NCI-H187 (cell line): ENCODE measurements at places on chromosomes 1 and 21.

DNA sequence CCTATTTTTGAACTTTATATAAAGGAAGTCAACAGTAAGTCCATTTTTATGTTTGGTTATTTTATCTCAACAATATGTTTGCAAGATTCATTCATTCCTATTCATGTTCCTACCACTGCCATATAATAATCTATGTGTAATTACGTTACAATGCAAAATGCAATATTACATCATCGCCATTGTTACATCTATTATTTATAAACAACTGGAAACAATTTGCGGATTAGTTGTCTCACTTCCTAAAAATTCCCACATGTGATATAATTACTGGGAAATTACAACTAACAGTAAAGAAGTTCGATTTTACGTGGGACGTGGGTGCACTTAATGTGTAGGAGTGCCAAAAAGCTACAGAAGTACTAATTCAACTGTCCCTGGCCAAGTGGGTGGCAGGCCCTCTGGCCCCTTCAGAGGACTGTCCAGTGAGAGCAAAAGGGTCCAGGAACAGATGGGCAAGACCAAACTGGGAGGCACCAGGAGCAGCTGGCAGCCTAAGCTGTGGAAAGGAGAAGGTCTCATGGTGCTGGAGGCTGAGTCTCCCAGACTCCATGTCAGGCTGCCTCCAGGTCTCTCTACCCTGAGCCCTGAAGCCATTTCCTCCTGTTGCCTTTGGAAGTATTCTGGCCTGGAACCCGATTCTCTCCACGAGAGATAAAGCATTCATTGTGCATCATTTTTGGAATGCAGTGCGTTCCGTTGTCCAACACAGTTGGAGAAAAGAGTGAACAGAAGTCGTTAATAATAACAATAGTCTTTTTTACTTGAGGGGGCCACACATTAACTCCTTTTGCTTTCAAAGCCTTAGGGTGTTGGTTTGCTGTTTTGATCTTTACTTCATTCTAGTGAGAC lies 42.9 kb downstream of the TNNT2 start:
- no peak for DNase-seq

DNA sequence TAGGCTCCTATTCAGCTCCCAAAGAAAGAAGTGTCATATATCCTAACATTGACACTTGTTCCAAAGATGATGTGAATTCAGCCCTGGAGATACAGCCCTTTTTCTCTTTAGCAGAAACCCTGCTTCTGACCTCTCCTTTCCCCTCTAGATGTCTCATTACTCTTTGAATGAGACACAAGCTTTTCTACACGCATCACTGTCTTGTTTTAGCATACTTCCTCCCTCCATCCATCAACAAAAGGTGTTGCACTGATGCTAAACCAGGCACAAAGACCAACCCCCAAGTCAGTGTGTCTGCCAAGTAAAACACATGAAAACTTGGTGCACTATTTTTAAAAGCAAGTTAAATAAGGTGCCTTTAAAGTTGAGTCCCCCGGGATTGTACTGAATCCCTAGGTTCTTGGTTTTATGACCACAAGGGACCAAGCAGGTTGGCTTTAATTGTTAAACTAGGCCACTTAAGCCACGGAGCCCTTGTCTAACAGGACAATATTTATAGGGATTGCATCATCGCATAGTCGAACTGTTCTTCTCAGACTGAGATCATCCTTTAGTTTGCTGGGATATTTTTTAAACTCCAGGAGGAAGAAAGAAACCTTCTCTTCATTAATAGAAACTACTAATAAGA lies 101.0 kb upstream of the GUCA2B start:
- DNase-seq, result no peak

- no peak for DNase-seq
Measured at GRCh38 chr1:243727503-243728203, 122.4 kb downstream of the AKT3 start.

GRCh38 chr21:16195538-16195910 lies 465.7 kb downstream of the USP25 start:
- DNase-seq, result no peak

DNA sequence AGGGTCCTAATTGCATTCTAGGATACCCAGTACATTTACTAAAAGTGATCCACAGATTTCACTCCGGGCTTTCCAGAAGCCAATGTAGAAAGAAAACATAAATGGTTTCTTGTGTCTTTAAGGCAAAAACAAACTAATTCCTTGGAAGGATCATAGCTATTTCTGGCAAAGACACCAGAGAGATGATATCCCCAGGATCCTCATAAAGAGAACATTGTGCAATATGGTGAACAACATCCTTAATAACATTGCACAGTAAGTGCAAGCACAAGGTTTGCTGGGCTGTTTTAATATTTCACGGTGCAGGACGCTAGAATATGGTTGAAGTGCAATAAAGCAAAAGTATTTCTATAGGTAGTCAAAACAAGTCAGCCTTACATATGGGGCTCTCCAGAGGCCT lies 83.0 kb downstream of the NTPCR start:
- DNase-seq, result no peak

- DNase-seq, result no peak
Measured at GRCh38 chr1:180071759-180072158, 82.9 kb upstream of the QSOX1 start.

- DNase-seq, result no peak
Measured at GRCh38 chr1:39711104-39711965, 20.1 kb upstream of the HPCAL4 start.

- no peak for DNase-seq
Measured at GRCh38 chr1:37171691-37172090, 137.4 kb upstream of the GRIK3 start.

- no peak for DNase-seq
Measured at GRCh38 chr1:196467230-196467925, 140.9 kb downstream of the KCNT2 start.

DNA sequence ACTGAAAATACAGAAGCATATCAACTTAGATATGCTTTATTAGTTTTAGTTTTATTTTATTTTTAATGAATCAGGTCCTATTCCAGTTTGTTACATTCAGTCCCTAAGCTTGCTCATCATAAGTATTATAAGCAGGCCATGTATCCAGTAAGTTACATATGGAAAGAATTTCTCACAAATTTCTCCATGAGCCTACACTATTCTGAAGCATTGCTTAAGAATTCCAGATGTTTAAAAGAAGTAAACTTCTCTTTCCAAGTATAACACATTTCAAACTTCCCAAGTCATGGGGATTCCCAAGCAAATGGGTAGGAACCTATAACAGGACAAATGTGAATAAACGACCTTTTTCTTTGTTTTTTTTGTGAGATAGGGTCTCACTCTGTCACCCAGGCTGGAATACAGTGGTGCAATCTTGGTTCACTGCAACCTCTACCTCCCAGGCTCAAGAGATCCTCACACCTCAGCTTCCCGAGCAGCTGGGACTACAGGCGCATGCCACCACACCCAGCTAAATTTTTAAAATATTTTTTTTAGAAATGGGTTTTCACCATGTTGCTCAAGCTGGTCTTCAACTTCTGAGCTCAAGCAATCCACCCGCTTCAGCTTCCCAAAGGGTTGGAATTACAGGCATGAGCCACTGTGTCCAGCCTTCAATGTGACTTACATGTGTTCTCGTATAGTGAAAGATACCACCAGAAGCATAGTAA lies 39.0 kb downstream of the ST7L start:
- DNase-seq, result no peak

GRCh38 chr1:202592146-202592545 lies 118.1 kb downstream of the SYT2 start:
- no peak for DNase-seq

DNA sequence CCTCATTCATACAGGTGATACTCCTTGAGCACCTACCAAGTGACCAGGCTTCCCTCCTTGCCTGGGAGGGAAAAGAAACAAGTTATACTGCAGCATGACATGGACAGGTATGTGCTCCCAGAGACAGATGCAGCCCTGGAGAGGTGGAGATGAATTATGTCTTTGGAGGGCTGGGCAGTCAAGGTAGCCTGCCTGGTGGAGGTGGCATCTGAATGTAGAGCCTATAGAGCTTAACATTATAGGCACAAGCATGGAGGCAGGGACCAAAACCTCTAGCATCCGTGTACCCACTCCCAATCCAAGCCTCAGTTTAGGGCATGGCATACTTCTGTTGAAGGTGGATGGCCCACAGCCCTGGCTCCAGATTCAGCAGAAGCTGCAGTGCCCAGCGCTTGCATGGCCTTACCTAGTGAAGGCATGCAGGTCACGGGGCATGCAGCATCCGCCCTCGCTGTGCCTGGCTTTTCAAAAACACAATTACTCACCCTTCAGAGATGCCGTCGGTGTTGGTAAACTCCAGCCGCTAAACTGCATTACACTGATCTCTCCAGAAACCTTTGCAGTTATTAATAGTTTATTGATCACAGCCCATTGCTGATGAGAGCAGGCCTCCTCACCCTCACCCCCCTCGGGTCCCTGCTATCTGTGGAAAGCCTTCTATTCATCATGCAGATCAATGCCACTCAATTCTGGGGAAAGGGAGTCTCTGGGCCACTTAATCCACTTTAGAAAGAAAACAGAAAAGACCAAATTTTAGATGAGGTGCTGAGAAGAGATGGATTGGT lies 151.1 kb upstream of the KLHDC7A start:
- no peak for DNase-seq
